ENCODE measurements at places on chromosomes 5 and 9.

DNA sequence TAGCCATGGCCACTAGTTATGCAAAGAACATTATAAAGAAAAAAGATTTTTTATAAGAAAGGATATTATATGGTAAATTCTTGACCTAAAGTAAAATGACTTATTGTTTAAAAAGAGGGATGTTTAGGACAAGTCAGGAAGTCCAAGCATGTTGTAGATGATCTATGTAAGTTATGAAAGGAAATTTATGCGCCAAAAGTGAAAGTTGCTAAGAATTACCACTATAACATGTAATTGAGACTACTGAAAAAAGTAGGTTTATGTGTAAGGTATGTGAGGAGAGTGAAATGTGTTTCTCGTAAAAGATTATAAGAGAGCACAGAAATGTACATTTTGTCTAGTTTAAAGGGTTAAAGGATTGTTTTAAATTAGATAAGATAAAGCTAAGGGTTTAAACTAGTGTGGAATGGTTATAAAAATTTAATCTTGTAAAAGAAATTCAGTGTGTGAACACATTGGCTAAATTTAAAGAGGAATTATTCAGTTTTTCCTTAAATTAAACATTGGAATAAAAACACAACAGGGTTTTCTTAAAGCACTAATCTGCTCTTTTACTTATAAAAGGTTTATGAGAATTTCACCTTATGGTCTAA is 1100.4 kb upstream of the EDIL3 start:
- DNase-seq = no peak

DNA sequence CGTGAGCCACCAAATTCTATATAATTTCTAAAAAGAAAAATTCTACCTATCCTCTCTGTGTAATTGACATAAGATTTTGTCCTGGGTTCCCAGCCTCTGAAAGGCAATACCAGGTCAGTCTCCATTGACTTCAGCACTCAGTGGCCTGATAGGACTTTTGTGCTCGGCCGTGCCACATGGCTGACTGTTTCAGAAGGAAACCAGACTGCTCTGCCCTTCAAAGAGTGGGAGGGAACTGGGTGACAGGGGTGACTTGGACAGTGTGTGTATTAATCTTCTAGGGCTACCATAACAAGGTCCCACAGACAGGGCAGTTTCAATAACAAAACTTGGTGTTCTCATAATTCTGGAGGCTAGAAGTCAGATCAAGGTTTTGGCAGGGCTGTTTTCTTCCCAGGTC is 43.0 kb downstream of the ARHGAP26 start:
- no peak for DNase-seq

GRCh38 chr5:76372323-76373054 is 30.6 kb upstream of the IQGAP2 start:
- DNase-seq = no peak

DNA sequence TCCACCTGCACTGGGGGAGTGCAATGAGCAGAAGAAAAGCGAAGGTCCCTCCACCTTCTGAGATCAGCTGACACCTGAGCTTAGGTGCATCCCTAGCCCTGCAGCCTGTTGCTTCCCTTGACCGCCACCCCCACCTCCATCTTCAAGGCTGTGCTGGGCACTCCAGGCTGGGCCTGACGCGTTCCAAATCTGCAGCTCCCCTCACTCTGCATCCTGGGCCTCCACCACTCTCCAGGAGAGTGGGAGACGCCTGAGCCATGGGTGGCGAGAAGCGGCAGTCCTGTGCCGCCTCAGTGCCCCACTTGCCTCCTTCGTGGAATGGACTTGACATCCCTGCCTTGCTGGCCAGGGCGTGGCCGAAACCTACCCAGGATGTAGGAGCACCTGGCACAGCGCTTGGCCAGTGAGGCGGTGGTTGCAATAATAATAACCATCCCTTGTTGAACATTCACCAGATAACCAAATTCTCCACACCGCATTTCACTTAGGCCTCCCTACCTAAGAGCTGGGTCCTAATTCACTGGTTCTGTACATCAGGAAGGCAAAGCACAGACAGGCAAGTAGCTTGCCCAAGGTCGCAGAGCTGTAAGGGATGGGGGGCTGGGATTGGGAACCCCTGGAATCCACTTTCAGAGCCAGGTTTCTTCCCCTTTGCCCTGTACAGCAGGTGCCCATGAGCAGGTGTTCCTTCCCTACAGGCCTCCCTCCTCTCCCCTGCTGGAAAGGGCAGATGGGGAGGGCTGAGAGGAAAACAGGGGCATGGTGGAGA is 11.7 kb downstream of the B4GALT7 start:
- DNase-seq = no peak

GRCh38 chr5:14445576-14446290 is 135.9 kb upstream of the OTULINL start:
- no peak for DNase-seq

- DNase-seq = no peak
Observed at GRCh38 chr5:135234242-135234641, 164.8 kb downstream of the MACROH2A1 start.

DNA sequence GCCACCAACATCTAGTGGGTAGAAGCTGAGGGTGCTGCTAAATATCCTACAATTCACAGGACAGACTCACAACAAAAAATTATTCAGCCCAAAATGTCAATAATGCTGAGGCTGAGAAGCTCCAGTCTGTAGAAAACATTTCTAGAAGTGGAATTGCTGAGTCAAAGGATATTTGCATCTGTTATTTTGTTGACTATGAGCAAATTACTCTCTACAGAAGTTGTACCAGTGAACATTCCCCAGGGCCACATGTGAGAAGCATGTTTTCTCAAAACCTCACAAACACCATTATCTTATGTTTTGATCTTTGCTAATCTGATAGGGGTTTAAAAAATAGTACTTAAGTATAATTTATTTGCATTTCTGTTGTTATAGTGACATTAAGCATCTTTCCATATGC is 15.4 kb downstream of the ITK start:
- DNase-seq = no peak

DNA sequence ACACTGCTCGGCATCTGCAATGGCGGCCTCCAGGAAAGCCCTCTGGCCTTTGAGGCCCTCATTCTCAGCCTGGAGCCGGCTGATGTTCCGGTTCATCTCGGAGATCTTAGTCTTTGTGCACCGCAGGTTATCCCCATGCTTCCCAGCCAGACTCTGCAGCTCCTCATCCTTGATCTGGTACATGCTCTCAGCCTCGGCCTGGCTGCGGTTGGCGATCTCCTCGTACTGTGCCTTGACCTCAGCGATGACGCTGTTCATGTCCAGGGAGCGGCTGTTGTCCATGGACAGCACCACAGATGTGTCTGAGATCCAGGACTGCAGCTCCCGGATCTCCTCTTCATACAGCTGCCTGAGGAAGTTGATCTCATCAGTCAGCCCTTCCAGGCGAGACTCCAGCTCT is 21.9 kb downstream of the CEP120 start:
- DNase-seq = no peak

GRCh38 chr9:128138001-128138400 is 10.5 kb upstream of the PTGES2 start:
- no peak for DNase-seq

DNA sequence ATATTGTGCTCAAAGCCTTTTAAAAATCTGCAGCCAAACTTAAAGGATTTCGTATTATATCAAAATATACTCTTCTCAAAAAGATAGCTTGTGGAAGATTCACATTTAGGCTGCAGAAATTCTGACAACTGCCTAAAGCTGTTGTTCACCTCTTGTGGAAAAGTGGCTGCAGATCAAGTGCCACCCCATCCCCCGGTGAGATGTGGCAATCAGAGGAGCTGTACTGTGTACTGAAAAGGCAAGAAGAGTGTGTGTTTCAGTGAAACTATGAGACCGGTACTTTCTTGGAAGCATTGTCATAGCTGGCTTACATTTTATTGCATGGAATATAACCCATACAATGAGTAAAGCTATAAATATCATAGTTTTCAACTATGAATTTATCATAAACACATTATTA is 64.3 kb downstream of the CDH18 start:
- DNase-seq = no peak

GRCh38 chr9:122281368-122281767 is 16.7 kb downstream of the MRRF start:
- no peak for DNase-seq

GRCh38 chr9:136086951-136087740 is 7.9 kb downstream of the NACC2 start:
- DNase-seq = no peak

- DNase-seq = no peak
Observed at GRCh38 chr5:88760527-88760926, 122.5 kb downstream of the MEF2C start.

DNA sequence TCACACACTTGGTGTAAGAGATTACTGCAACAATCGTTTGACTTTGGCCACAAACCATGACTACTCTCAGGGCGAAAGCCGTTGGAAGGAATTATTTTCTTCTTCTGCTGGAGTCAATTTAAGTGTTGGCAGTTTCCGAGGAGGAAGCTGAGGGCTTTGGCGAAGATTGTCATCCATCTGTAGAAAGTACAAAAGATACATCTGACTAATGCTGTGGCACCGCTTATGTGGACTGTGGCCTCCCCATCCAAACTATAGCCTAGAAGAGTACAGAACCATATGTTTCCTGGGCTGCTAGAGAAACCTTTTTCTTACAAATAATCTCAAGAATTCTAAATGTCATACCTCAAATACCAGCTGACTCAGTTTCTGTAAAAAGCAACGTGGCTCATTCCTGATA is 7.4 kb downstream of the MTX3 start:
- DNase-seq = no peak

DNA sequence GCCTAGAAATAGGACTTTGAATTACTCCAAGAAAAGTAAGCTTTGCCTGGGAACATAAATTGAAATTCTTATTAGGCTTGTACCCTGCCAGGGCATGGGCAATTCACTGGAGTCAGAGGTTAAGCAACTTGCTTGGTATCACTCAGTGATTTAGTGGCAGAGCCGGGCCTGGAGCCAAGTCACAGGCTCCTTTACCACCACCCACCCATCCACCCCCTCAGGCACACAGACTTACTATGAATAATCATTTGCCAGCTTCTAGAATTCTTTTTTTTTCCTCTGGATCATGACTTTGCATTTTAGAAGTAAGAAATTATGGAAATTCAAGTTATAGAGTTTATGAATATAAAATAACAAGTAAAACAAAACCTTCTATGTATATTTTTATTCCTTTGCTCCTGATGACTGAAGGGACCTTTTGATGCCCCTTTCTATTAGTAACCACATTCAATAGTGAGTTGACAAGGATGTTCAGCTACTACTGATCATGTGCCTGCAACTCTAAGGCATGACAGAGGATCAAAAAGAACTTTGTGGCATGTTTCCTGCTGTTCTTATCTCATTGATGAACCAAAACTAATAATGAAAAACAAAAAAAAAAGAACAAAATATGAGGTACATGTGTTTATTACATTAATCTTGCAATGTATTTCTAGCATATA is 614.7 kb downstream of the TLR4 start:
- no peak for DNase-seq

GRCh38 chr5:59272809-59273427 is 620.6 kb downstream of the PDE4D start:
- DNase-seq = no peak

DNA sequence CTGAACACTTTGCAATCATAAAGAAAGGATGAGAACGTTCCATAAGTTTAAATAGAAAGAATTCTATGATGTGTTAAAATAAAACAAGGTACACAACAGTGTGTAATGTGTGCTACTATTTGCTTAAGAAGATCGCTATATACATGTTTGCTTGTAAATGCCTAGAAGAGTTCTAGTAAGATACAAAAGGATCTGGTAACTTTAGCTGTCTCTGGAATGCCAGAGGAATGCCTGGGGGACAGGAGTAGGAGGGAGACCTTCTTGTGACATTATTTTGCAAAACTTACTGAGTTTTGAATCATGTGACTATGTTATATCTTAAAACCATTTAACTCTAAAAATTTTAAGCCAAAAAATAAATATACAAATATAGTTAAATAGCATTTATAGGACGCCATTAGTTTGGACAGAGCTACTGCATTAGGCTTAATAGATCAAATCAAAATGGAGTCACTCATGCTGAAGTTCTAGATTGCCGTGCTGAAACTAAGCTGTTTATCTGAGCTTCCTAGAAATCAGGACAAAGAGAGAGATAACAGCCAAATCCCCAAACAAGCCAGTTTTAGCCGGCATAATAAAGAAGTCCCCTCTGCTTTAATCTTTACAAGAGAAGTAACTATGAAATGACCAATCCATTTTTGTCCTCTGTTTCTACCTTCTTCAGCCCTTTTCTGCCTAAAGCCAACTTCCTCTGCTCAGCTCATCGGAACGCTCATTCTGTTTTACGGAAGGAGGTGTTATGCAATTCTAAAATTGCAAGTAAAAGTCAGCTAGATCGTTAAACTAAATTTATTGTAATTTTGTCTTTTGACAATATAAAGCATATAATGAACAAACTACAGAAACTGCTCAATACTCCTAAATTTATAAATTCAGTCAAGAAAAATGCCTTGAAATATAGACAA is 44.8 kb downstream of the LIX1 start:
- DNase-seq = no peak

- DNase-seq = no peak
Observed at GRCh38 chr9:108525186-108525585, 330.6 kb downstream of the ACTL7B start.

DNA sequence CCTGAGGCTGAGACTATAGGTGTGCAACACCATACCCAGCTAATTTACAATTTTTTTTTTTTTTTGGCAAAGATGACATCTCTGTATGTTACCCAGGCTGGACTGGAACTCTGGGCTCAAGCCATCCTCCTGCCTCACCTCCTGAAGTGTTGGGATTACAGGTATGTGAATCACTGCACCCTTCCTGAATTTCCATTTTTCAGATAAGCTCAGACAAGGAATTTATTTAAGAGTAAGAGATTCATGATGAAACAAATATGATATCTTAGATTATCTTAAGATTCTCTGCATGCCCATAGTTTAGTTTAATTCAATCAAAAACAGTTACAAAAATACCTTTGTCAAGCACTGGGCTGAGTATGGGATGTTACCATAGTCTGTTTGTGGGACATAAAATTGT is 128.4 kb upstream of the BASP1 start:
- DNase-seq = no peak

- DNase-seq = no peak
Observed at GRCh38 chr5:168411871-168412270, 74.4 kb upstream of the RARS1 start.

DNA sequence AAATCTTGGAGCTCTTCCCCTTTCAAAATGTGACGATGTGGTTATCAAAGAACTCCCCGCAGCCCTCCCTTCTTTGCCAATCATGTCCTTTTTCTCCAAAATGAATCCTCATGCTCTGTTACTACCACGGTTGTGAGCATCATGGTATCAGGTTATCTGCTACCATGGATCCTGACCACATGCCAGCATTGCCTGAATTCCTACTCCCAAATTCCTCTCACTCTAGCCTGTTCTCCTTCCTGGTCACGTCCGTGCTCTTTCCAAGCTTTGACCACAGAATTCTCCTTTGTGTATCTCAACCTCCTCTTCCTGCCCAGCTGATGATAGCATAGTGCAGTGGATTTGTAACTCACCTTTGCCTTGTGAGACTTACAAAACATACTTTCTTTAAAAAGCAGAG is 59.5 kb upstream of the FBXL7 start:
- no peak for DNase-seq

DNA sequence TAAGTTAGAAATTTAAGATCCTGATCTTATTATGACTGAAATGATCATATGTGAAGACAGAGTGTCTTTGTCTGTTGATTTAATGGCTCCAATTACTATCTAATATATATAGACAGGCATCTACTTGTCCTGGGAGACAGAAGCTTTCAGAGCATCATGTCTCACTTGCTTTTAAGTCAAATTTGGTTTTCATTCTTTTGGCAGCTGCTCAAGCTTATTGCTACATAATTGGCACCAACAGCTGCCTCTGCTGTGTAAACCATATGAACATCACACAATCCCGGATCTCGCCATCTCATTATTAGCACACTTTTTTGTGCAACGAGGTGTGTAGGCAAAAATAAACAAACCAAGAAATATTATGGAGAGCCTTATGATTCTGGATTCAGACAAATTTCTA is 1717.9 kb downstream of the EFNA5 start:
- no peak for DNase-seq
